ENCODE measurements at places on chromosomes 12 and 14.

DNA sequence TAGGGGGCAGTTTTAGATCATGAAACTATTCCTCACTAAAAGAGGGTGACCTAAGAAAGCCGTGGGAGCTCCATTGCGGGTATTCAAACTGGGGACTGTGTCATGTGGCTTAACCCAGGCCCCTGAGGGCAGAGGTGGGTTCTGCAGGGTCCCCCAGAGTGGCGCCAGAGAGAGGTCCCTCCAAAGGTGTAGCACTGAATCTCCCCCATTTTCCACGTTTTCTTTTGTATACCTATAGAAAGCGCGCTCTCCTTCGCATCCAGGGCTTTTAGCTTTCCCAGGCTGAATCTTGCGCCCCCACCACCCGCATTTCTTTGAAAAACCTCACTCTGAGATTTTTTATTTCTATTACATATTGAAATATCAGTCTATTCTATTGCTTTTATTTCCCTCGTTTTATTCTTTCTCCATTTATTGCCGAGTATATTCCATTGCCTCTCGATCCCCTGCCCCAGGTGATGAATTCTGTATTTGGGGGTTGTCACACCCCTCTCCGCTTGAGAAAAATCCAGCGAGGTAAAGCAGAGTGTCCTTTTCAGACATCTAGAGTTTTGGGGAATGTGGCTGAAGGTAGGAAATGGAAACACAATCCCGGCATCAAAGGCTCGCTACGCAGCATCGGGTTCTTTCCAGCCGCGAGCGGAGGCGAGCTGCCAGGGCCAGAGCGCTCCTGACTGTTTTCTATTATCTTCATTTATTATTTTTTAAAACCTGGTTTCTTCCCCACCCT lies 870 bp upstream of the HOXC13 start:
- no peak for DNase-seq

DNA sequence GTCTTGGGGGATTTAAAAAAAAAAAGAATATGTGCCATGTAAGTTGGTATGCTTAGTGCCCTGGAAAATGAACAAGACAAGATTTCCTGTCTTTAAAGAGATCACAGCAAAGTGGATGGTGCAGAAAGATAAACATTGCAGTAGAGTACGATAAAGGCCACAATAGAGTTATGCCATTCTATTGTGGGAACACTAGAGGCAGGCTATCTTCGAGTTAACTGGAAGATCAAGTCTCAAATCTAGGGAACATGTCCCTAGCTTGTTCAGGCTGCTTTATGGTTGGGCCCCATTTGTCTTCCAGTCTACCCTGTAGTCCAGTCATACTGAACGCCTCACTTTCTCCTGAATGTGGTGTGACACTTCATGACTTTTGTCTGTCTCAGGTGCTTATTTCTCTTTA lies 18.7 kb upstream of the CCT2 start:
- no peak for DNase-seq

- no peak for DNase-seq
These were observed 5.9 kb downstream of the MMP17 start for GRCh38 chr12:131833896-131834641.

GRCh38 chr12:124913474-124914391 lies 717 bp downstream of the UBC start:
- DNase-seq = peak; percentile 89

GRCh38 chr14:76023757-76024156 lies 38.2 kb downstream of the IFT43 start:
- DNase-seq = no peak
